ENCODE measurements at places on chromosomes 16 and 17.

GRCh38 chr16:57102888-57103851, 10.8 kb downstream of the CPNE2 start:
- no peak for DNase-seq

DNA sequence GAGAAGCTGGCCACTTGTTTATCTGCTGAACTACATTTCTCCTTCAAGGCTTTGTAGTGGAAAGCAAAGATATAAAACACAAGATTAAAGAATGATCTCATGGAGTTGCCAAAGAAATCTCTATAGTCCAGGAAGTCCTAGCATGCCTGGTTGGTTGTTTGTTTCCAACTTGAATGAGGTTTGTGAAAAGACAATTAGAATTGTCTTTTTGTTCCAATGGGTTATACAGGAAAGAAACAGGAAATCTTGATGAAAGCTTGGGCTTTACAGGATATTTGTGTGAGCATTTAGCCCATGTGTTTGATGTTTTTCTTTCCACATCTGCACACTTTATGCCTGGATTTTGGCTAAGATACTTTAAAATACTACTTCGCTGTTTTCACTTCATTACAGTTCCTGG, 273.4 kb downstream of the CEP112 start:
- DNase-seq = no peak

DNA sequence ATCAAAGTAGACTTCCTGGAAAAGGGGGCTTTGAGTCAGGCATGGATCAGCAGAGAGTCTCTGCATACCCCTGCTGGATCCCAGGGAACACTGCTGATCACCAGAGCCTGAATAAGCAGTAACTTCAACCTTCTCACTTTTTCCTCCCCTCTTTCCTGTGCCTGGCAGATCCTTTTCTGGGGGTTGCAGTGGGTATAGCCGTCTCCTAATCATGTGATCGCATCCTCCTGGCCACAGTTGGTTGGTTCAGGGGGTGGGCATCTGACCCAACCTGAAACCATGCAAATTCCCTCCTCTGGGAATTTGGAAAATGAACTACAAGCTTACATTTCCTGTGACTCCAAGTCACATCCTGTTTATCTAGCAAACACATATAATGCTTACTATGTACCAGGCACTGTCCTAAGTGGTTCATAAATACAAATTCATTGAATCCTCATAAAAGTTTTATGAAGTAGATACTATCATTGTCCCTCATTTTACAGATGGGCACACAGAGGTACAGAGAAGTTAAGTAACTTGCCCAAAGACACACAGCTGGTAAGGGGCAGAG, 120.3 kb downstream of the AXIN2 start:
- DNase-seq = no peak

- no peak for DNase-seq
Observed at GRCh38 chr16:88651276-88651988, 579 bp upstream of the CYBA start.

- no peak for DNase-seq
Observed at GRCh38 chr17:36118477-36119353, 15.1 kb downstream of the CCL4 start.
